ENCODE measurements at places on chromosomes 7 and 10. TPM values are rescaled to one million over a fixed set of nuclear protein-coding genes. Genes with fewer than 3 reads are reported as not detected.
A peak's percentile ranks its signal among the peaks of the same experiment; 100 is the strongest.

GRCh38 chr7:2244404-2244995 lies 2.5 kb downstream of the NUDT1 start:
- no peaks in the 10 kb centered on the region for H3K27me3 ChIP-seq
- no peak overlapping the region for H3K27ac ChIP-seq
- no peak overlapping the region for H3K4me3 ChIP-seq
- H3K4me1 ChIP-seq = no peaks in the 10 kb centered on the region

DNA sequence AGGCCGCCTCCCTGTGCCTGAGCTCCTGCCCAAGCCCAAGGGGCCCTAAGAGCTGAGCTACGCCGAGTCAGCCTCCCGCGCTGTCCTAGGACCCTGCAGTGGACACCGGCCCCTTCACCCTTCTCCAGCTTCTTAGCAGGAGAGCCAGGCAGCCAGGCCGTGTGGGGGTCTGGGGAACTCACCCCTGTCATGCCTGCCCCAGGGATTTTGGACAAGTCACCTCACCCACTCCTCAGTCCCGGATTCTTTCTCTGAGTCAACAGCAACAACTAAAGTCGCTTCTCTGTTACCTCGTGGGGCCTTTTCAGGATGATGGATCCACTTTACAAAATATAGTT lies 79.3 kb downstream of the MKI67 start:
- H3K27me3 ChIP-seq = no peaks in the 10 kb centered on the region
- peaks cover 2% of the 10 kb centered on the region for H3K4me1 ChIP-seq
- H3K4me3 ChIP-seq = no peak overlapping the region
- DNase-seq = no peak
- no peaks in the 10 kb centered on the region for H3K36me3 ChIP-seq

- no peak for DNase-seq
- H3K36me3 ChIP-seq = no peaks in the 10 kb centered on the region
- no peaks in the 10 kb centered on the region for H3K4me1 ChIP-seq
- H3K27ac ChIP-seq = no peak overlapping the region
- H3K4me3 ChIP-seq = no peak overlapping the region
- H3K27me3 ChIP-seq = no peaks in the 10 kb centered on the region
Observed at GRCh38 chr10:76675561-76675950, 962.1 kb downstream of the KCNMA1 start.

DNA sequence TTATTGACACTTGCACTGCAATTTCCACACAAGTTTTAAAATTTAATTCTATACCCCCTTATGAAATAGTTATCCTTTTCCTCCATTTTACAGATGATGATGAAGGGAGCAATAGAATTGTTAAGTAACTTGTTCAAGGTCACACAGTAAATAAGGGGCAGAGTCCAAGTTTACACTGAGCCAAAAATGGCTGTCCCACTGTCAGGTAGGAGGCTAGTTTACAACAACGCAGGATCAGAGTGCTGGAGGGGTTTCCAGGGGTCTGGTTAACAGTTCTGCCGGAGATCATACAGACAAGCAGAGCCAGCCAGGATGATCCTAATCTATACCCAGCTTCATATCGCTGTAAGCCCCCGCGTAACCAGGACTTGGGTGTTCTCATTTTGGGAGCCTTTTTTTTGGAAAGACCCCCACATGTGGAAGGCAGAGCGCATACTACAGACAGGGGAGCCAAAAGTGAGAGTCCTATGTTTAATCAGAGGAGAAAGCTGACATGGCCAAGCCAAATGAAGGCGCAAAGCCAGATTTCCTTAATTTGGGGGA lies 524 bp upstream of the UNC5B start:
- DNase-seq = no peak
- peaks cover 31% of the 10 kb centered on the region for H3K27me3 ChIP-seq
- no peak overlapping the region for H3K27ac ChIP-seq
- no peaks in the 10 kb centered on the region for H3K36me3 ChIP-seq

GRCh38 chr7:83708531-83708930 lies 59.6 kb upstream of the SEMA3E start:
- peaks cover 5% of the 10 kb centered on the region for H3K4me1 ChIP-seq
- DNase-seq = no peak
- no peaks in the 10 kb centered on the region for H3K36me3 ChIP-seq
- no peak overlapping the region for H3K4me3 ChIP-seq

Gene SLC39A12
- total RNA-seq = not detected

Gene LHFPL3
- 0.69 TPM for total RNA-seq

- no peaks in the 10 kb centered on the region for H3K36me3 ChIP-seq
- peaks cover 3% of the 10 kb centered on the region for H3K4me1 ChIP-seq
- no peaks in the 10 kb centered on the region for H3K27me3 ChIP-seq
- no peak overlapping the region for H3K4me3 ChIP-seq
- no peak overlapping the region for H3K27ac ChIP-seq
Observed at GRCh38 chr7:43278088-43278644, 165.7 kb downstream of the HECW1 start.

DNA sequence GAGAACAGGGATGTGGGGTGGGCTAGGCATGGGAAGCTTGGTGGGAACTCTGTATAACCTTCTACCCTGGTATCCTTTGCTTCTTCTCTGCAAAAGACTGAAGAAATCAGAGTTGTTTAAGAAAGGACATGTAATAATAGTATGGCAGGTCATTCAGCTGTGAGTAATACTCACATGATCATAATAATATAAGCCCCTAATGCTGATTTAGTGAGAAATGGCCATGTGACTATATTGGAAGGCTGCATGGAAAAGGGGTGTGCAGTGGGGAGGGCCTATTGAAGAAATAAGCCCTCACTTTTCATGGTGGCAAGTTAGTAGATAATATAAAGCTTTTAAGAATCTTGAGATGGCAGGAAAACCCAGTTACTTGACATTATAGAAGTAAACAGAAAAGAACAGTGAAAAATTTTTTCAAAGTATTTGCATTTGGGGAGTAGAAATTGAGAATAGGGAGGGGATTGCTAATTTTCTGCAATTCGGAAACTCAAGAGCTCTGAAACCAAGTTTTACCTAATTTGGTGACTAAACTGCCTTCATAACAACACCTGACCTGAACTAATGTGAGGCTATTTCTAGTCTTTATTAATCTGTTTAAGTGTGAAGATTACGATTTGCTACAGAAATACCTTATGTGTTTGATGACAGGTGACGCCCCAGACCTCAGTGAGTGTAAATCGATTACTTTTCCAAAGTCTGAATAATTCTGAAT lies 44.4 kb downstream of the ATXN7L1 start:
- H3K4me1 ChIP-seq = peaks cover 14% of the 10 kb centered on the region
- no peak overlapping the region for H3K4me3 ChIP-seq
- 0 out of 2 replicates have a peak, but pooled peaks cover 2% of the 10 kb centered on the region for H3K27me3 ChIP-seq
- H3K36me3 ChIP-seq = no peaks in the 10 kb centered on the region
- no peak overlapping the region for H3K27ac ChIP-seq

Gene PTPN20
- total RNA-seq = not detected

Gene DLX5
- not detected for total RNA-seq

DNA sequence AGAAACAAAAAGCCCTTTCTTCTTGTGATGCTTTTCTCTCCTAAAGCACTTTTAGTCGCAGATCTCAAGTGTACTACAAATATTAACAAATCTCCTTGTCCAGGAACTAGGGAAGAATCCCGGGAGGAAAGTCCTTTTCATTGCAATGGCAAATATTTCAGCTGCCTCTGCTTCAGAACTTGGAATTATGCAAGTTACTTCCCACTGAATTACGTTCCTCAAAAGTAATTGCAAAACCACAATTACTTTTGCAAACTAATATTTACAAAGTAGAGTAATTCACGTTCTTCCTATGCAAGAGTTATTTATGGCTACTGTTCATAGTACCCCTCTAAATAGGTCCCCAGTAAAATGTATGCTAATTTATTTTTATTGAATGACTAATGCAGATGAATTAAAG lies 14.5 kb downstream of the PRKCQ start:
- H3K27ac ChIP-seq = no peak overlapping the region
- H3K27me3 ChIP-seq = no peaks in the 10 kb centered on the region
- peaks cover 10% of the 10 kb centered on the region for H3K4me1 ChIP-seq
- H3K4me3 ChIP-seq = no peak overlapping the region

Gene GAD2
- total RNA-seq = 0.47 TPM

GRCh38 chr7:132770055-132770454 lies 193.8 kb upstream of the PLXNA4 start:
- H3K27ac ChIP-seq = no peak overlapping the region
- no peaks in the 10 kb centered on the region for H3K27me3 ChIP-seq
- no peak for DNase-seq
- no peaks in the 10 kb centered on the region for H3K4me1 ChIP-seq
- no peaks in the 10 kb centered on the region for H3K36me3 ChIP-seq

Gene DENND10
- 64.4 TPM for total RNA-seq

DNA sequence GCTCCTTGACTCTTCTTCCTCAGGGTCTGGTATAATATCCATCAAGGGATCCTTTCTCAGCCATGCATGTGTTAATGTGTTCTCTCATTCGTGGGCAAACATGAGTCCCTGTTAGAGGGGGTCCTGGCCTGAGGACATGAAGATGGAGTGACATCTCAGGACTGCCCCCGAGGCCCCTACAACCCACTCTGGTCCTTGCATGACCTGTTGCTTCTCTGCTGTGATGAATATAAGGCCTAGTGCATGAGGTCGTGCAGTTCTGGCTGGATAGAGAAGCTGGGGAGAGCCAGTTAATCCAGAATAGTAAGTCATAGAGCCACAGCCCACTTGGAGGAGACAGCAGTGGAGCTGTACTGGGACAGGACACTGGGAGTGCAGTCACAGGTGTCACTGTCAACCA lies 4.6 kb upstream of the VWC2 start:
- H3K27me3 ChIP-seq = peaks cover 25% of the 10 kb centered on the region
- no peaks in the 10 kb centered on the region for H3K36me3 ChIP-seq
- peaks cover 3% of the 10 kb centered on the region for H3K4me1 ChIP-seq

GRCh38 chr10:13536674-13537366 lies 8.0 kb upstream of the BEND7 start:
- no peak overlapping the region for H3K27ac ChIP-seq
- no peaks in the 10 kb centered on the region for H3K27me3 ChIP-seq
- H3K4me3 ChIP-seq = no peak overlapping the region
- H3K36me3 ChIP-seq = no peaks in the 10 kb centered on the region
- peak; percentile 86 for DNase-seq

GRCh38 chr7:130996205-130996832 lies 262.3 kb upstream of the KLF14 start:
- DNase-seq = no peak
- no peak overlapping the region for H3K27ac ChIP-seq
- 0 out of 2 replicates have a peak, but pooled peaks cover 10% of the 10 kb centered on the region for H3K4me1 ChIP-seq
- H3K27me3 ChIP-seq = no peaks in the 10 kb centered on the region

Gene EVX1
- not detected for total RNA-seq

- no peaks in the 10 kb centered on the region for H3K27me3 ChIP-seq
- DNase-seq = no peak
- H3K36me3 ChIP-seq = no peaks in the 10 kb centered on the region
- H3K27ac ChIP-seq = no peak overlapping the region
- H3K4me1 ChIP-seq = no peaks in the 10 kb centered on the region
- H3K4me3 ChIP-seq = no peak overlapping the region
Observed at GRCh38 chr7:155354371-155355048, 56.8 kb downstream of the INSIG1 start.

DNA sequence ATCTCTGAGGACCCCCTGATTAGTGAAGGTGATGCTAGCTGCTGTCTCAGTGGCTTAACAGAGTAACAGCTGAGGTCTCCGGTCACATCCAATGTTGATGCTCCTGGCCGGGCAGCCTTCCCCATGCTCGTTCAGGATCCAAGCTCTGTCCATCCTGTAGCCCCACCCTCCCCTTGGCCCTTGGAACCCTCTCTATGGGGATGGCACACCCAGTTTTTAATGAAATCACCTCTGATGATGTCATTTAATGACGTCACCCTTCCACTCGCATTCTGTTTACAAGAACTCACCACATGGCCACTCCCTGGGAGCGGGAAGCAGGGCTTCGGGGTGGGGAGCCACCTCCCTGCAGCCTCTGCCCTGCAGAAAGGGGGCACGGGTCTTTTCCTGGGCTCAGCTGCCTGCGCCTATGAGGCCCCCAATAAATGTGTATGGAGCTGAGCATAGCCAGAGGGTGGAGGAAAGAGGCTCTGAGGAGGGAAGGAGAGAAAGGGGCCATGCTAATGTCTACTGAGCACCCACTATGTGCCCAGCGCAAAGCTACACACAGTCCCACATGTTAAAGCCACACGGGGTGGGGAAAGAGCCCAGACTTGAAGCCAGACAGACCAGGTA lies 95.5 kb downstream of the OAT start:
- no peak overlapping the region for H3K27ac ChIP-seq
- H3K27me3 ChIP-seq = no peaks in the 10 kb centered on the region
- no peak for DNase-seq
- H3K36me3 ChIP-seq = no peaks in the 10 kb centered on the region
- H3K4me3 ChIP-seq = no peak overlapping the region

Gene CFAP70
- 0.30 TPM for total RNA-seq

DNA sequence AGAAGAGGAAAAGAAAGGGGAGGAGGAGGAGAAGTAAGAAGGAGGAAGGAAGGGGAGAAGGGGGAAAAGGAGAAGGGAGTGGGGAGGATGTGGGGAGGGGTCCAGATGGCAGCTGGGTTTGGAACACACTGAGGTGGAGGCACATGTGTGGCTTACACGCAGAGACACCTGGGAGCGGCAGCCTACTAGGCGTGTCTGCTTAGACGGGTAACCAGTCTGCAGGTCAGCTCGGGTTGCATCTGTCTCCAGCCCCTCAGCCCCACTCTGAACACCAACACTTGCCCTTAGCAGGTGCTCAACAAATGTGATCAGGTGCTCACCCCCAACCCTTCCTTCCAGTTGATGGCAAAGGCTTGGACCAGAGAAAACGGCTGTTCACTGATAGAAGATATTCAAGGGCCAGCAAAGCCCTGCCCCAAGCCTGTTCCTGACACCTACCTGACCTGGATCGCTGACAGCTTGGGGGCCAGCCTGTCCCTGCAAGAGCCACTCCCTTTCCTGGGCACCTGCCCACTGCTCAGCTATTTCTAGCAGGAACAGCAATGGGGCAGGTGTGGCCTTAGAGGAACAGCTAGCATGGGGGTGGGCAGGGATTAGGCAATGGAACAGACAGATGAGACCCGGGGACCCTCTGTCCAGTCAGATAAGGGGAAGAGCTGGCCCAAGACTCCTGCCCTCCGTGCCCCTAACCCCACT lies 70.5 kb downstream of the SH3PXD2A start:
- no peak overlapping the region for H3K27ac ChIP-seq
- peaks cover 2% of the 10 kb centered on the region for H3K4me1 ChIP-seq
- no peaks in the 10 kb centered on the region for H3K36me3 ChIP-seq
- no peak overlapping the region for H3K4me3 ChIP-seq
- no peak for DNase-seq

GRCh38 chr7:94779861-94780260 lies 123.9 kb upstream of the SGCE start:
- no peaks in the 10 kb centered on the region for H3K4me1 ChIP-seq
- H3K4me3 ChIP-seq = no peak overlapping the region
- no peak for DNase-seq
- H3K27me3 ChIP-seq = no peaks in the 10 kb centered on the region
- H3K36me3 ChIP-seq = no peaks in the 10 kb centered on the region

GRCh38 chr7:126044662-126045061 lies 1115.0 kb upstream of the POT1 start:
- no peaks in the 10 kb centered on the region for H3K27me3 ChIP-seq
- no peaks in the 10 kb centered on the region for H3K4me1 ChIP-seq
- no peaks in the 10 kb centered on the region for H3K36me3 ChIP-seq
- no peak overlapping the region for H3K4me3 ChIP-seq

- H3K4me1 ChIP-seq = peaks cover 2% of the 10 kb centered on the region
- H3K27me3 ChIP-seq = no peaks in the 10 kb centered on the region
- no peaks in the 10 kb centered on the region for H3K36me3 ChIP-seq
- H3K4me3 ChIP-seq = no peak overlapping the region
- no peak for DNase-seq
- no peak overlapping the region for H3K27ac ChIP-seq
Observed at GRCh38 chr10:14086596-14086995, 244.1 kb downstream of the FRMD4A start.

- no peak for DNase-seq
- no peaks in the 10 kb centered on the region for H3K4me1 ChIP-seq
- no peak overlapping the region for H3K27ac ChIP-seq
- no peaks in the 10 kb centered on the region for H3K36me3 ChIP-seq
- no peaks in the 10 kb centered on the region for H3K27me3 ChIP-seq
- no peak overlapping the region for H3K4me3 ChIP-seq
Observed at GRCh38 chr7:157614457-157615020, 277.7 kb downstream of the DNAJB6 start.

- no peak overlapping the region for H3K4me3 ChIP-seq
- no peaks in the 10 kb centered on the region for H3K27me3 ChIP-seq
Observed at GRCh38 chr10:77264527-77264926, 373.1 kb downstream of the KCNMA1 start.
